Amniotic stem cell (primary cell): ENCODE measurements at places on chromosomes 2 and 18.
A peak's percentile ranks its signal among the peaks of the same experiment; 100 is the strongest.

DNA sequence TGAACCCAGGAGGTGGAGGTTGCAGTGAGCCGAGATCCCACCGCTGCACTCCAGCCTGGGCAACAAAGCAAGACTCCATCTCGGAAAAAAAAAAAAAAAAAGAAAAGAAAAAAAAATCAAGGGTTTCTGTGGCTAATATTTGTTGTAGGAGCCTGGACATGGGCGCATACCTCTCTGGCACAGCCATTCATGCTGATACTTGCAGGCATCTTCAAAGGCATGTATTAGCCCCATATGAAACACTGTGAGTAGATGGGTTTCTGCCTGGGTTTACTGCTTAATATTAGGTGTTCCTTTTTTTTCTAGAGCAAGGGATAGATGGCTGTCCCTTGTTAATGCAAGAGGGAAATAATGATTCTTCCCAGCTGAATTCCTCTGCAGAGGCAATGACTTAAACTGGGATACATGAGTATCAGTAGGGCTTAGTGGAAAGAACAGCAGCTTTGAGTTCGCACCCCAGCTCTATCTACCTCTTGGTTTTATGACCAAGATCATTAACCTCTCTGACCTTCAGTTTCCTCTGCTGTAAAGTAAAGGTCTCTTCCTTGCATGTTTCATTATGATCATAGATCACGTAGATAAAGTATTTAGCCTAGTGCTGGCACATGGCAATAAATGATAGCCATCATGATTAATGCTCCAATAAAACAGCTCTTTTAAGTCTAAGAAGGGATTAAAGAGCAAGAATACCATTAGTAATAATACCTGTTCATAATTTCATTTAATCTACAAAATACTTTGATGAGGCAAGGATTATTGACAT lies 4.5 kb upstream of the ATL2 start:
- DNase-seq = no peak

DNA sequence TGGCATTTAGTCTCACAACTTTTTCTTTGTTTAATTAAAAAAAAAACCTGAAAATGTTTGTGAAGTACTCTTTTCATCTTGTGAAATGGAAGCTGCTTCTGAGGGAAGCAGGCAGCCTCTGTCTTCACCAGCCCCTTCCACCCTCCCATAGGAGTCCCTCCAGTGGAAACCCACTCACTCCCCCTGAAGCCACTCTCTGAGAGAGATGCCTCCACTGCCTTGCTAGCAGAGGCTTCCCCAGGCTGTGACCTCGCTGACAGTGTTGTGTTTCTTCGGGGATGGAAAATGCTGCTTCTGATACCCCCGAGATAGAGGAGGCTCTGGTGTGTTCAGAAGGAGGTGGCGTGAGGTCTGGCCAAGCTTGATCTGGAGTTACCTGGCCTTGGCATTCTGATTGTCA lies 59.9 kb downstream of the SH3RF3 start:
- DNase-seq = no peak

DNA sequence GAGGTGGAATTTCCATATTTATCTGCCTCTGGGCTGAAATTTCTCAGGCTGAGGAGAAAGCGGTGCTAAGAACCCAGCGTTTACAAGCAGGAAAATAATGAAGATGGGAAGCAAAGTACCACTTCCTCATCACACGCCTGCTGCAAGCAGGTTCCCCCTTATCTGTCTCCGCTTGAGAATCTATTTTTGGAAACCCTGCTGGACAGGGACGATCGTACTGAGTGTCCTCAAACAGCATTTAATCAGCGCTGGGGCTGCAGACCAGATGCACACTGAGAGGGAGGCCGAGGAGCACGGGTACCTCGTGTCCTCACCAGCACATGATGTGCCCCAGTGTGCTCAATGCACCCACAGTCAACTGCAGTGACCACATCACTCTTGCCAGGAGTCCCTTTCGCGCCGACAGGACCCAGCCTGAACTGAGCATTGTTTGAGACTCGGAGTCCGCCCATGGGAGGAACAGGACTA lies 160.4 kb downstream of the HDAC4 start:
- no peak for DNase-seq

GRCh38 chr2:127810619-127811396 lies at the start of gene WDR33:
Gene WDR33, minus strand, starts transcription at chr2:127811171. Its CDS starts 40,190 bp downstream, at chr2:127770981.
- DNase-seq = peak; percentile 68

DNA sequence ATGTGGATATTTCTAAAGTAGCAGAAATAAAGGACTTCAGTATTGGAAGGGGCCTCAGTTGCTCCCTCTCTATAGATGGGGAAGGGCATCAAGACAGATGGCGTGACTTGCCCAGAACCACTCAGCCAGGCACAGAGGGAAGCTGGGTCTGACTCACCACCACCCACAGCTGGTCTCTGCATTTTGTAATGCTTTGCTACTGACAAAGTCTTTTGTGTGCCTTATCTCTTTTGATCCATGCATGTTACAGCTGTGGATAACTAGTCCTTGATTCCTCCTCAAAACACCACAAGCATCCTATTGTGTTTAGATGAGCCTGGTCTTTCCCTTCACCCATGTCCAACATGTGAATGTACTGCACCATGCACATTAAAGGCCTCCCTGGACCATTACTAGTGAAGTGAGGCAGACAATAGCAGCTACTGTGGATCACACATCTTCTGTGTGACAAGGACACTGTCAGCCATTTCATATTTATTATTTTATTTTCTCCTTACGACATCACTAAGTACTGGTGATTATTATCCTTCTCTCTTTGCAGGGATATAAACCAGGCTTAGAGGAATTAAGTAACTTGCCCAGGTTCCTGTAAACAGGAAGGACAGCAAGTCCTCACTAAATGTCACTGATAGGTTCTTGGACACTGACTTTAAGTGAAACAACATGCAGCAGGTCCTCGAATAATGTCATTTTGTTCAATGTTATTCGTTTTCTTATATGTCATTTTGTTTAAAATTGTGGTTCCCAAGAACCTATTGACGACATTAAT lies 29.6 kb upstream of the IL37 start:
- peak; percentile 17 for DNase-seq
